ENCODE measurements at places on chromosomes 11 and 22. TPM values are rescaled to one million over a fixed set of nuclear protein-coding genes. Genes with fewer than 3 reads are reported as not detected.

DNA sequence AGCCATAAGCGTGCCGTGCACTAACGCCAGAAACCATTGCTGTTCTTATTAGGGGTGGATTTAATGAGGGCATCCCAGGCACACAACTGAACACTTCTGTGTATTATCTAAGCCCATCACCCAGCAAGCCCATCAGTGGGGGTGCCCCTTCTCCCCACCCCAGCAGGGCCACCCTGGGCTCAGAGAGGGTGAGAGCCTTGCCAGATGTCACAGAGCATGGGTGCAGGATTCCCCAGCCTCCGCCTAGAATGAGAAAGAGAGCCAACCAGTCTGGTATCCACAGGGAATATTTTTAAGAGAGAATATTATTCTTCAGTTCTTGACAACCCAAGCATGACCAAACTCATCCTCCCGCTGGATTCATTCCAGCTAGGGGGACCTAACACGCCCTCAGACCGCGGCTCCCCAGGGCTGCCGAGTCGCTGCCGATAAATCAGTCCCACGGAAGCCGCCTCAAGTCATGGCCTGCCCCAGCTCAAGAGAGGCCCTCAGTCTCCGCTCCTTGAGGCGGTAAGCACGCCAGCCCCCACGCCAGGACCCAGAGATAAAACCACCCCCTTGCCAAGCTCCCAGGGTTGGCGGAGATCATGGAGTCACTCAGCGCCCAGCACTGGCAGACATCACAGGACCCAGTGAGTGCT lies 47.2 kb downstream of the MN1 start:
- no peak for DNase-seq

DNA sequence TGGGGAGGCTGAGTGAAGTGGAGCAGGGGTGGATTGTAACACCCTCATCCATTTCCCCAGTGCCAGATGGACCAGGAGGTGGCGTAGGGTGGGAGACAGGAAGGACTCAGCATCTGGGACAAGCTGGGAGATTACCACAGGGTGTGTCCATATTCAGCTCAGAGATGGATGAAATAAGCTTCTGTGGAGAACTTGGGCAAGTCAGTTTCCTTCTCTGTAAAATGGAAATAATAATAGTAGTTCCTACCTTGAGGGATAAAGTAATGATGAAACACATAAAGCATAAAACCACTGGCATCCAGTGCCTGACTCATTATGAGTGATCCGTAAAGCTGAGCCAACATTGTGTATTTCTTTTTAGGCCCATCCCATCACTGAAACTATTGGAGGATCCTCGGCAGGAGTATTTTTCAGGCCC lies 607 bp upstream of the ROBO4 start:
- DNase-seq: no peak

GRCh38 chr22:28917747-28918549 lies 34.6 kb downstream of the ZNRF3 start:
- DNase-seq: peak; percentile 57

- DNase-seq: no peak
Measured at GRCh38 chr22:26949193-26949592, 291.8 kb downstream of the MIAT start.

DNA sequence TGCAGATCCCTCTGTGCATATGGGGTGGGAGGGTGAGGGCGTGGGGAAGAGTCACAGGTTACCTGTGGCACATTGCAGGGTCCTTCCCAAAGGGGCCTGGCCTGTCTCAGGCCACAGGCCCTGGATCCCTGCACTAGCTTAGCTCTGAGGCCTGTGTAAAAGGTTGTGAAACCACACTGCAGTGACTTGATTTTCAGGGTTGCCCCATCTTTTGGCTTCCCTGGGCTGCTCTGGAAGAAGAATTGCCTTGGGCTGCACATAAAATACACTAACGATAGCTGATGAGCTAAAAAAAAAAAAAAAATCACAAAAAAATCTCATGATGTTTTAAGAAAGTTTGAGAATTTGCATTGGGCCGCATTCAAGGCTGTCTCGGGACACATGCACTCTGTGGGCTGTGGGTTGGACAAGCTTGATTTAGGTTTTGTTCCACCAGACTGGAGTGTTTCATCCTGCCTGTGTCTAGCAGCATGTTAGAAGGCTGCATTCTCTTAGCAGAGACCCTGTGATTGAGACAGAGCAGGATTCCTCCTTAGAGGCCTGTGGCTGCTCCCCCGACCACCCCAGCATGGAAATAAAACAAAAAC lies 35.9 kb upstream of the TREH start:
- no peak for DNase-seq

DNA sequence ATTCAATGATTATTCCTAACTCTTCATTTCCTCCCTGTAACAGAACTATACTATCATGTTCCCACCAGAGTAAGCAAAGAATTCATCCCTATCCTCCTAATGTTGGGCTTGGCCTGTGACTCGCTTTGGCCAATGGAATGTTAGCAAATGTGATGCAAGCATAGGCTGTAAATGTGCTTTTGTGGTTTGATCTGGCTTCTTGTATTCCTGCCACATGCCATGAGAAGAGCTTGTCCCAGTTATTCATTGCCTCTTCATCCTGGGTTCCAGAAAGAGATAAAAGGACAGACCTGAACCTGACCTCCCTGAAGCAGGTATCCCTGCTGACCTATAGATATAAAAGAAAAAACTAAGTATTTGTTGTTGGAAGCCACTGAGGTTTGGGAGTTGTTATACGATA lies 51.0 kb downstream of the SYTL2 start:
- no peak for DNase-seq

DNA sequence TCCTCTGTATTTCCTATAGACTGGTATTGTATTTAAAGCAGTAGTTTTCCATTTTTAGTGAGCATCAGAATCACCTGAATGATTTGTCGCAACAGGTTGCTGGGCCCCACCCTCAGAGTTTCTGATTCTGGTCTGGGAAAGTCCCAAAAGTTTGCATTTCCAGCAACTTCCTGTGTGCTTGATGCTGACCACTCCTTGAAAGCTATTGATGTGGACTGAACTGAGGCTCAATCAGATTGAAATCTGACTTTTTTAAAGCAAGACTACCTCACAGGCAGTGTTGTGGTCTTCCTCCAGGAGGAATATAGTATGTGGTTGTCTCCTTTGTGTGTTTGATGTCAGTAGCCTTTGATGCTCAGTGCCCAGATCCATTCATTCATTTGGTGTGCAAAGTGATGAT lies 17.2 kb upstream of the MPZL2 start:
- DNase-seq: no peak

GRCh38 chr11:73155102-73155501 lies 13.0 kb upstream of the FCHSD2 start:
- DNase-seq: no peak

GRCh38 chr22:30873086-30873650 lies 95.4 kb downstream of the MORC2 start:
- no peak for DNase-seq

DNA sequence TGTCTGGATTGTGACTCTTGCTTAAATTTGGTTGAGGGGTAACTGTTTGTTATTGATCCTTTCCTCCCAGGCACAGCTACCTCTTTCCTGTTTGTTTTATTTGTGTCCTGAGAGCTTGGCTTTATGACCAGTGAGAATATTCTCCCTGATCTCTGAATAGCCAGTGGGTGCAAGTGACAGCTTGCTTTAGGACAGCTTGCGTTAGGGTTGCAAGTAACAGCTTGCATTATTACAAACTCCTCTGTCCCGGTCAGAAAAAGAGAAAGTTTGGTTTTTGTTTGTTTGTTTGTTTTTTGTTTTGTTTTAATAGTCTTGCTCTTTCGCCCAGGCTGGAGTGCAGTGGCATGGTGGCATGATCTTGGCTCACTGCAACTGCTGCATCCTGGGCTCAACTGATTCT lies 3.3 kb upstream of the KLHL22 start:
- DNase-seq: no peak

- no peak for DNase-seq
Measured at GRCh38 chr22:46931881-46932280, 169.4 kb downstream of the TBC1D22A start.

DNA sequence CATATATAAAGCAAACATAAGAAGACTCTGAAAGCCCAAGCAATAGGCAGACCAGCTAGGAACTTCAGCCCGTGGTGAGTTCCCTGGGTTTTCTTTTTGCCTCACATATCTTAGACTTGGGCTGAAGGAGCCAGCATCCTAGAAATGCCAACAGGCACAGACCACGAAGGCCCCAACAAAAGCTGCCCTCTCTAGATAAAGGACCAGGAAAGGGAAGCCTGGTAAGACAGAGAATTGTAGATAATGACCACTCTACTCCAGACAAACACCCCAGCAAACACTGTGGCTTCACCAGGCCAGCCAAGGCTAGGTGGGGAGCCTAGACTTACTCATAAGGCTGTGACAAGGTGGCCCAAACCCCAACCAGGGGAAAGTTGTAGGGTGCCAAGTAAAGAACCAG lies 11.2 kb downstream of the GAL start:
- DNase-seq: no peak

DNA sequence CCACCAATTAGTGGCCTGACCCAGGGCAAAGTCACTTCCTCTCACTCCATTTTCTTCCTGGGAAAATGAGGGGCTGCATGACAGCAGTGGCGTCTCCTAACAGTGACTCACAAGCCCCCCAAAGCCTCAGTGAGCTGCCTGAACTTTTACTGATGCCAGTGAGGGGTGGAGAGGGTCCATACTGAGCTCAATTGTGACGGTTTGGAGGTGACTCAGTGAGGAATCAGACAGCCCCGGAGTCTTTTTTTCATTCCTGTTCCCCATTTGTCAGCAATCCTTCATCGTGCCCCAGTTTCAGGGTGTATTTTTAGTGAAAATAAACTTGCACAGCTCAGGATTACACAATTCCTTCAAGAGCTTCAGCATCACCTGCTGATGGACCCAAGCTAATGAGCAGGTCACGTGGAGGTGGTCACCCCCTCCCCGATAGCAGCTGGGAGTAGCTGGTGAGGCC lies 30.1 kb upstream of the RASD2 start:
- DNase-seq: no peak

DNA sequence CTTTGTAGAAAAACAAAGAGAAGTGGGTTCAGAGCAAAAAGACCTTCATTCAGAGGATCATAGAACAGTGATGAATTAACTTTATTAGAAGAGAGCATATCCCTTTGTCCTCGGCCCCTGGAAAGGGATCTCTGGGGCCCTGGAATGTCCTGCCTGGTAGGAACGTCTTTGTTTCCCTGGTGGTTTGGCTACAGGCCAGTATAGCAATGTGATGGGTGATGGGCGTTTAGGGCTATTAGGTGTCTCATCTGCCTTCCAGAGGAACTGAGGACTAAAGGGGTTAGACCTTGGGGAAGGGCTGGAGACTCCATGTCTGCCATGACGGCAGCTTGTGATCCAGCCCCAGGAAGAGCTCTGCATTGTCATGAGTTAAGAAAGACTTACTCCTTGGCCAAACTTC lies 9.1 kb downstream of the APOL4 start:
- DNase-seq: no peak

DNA sequence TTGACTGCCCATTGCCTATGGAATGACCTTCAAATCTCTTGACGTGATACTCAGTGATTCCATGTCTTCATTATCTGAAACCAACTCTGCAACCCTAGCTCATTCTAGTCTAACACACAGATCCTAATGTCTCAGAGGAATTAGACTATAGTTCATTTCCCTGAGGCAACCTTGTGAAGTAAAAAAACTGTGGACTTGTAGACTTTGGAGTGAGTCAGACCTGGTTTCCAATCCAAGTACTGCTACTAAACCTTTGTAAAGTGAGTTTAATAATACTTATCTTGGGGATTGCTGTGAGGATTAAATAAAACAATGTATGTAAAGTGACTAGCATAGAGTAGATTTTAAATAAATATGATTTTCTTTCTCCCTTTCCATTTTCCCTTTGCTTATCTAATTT lies 226.1 kb downstream of the BLID start:
- DNase-seq: no peak

DNA sequence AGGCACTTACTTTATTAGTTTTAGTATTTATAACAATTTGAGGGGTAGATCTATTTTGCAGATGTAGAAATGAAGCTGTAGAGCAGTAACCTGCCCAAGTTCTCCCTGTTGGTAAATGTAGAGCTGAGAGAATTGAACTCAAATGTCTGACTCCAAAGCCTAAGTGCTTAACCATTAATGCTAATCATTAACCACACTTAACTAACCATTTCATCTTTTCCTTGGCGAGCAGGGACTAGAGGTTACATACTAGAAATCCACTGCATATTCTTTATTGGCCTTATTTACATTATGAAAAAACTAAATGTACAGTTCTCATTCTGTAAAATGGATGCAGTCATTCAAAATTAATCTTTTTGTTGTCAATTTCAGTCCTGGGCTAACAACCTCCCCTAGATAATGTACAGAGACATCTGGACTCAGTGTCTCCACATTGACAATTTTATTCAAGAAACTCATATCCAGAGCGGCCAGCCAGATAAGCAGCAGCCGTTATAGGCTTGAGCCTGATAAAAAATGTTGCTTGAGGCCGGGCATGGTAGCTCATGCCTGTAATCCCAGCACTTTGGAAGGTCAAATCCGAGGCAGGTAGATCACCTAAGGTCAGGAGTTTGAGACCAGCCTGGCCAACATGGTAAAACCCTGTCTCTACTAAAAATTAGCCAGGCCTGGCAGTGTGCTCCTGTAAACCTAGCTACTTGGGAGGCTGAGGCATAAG lies 76.7 kb upstream of the PICALM start:
- no peak for DNase-seq

GRCh38 chr22:21966643-21967516 lies 14.2 kb upstream of the PPM1F start:
- no peak for DNase-seq

- DNase-seq: peak; percentile 59
Measured at GRCh38 chr11:56045538-56045937, 18.1 kb downstream of the OR5AS1 start.

DNA sequence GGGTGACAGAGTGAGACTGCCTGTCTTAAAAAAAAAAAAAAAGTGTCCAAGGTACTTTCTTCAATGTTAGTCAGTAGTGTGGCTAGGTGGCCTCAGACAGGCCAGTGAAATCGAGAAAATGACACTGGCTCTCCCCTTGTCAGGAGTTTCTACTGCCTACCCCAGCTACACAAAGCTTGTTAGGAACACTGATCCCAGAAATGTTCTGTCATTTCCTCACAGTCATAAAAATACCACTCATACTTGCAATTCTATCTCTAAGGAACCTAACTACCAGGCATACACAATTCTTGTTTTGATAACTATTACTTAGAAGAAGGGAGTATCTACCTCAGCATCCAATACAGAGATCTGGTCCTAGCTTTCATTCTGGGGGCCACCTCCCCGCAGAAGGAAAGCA lies 31.3 kb downstream of the ATP6V1E1 start:
- DNase-seq: no peak

GRCh38 chr22:33920197-33920540 lies at the start of gene LARGE1:
Gene LARGE1 (minus strand): TSS chr22:33920476.
- peak; percentile 32 for DNase-seq

- no peak for DNase-seq
Measured at GRCh38 chr22:24807284-24807950, 1.4 kb downstream of the SGSM1 start.

The FGF3 gene
- total RNA-seq: not detected

The CNGA4 gene
- total RNA-seq: not detected

The DAGLA gene
- 7.0 TPM for total RNA-seq

The OR10A2 gene
- total RNA-seq: not detected

The PHETA2 gene
- total RNA-seq: 9.2 TPM

The UFD1 gene
- total RNA-seq: 13.2 TPM

The OR52I1 gene
- total RNA-seq: not detected

The RASSF7 gene
- 49.5 TPM for total RNA-seq

The LAYN gene
- total RNA-seq: 5.9 TPM

The THRSP gene
- not detected for total RNA-seq

The MMP11 gene
- 2.0 TPM for total RNA-seq

The UPK3A gene
- total RNA-seq: not detected

The SCARF2 gene
- total RNA-seq: 13.5 TPM
